ENCODE measurements at places on chromosomes 11 and 22.

DNA sequence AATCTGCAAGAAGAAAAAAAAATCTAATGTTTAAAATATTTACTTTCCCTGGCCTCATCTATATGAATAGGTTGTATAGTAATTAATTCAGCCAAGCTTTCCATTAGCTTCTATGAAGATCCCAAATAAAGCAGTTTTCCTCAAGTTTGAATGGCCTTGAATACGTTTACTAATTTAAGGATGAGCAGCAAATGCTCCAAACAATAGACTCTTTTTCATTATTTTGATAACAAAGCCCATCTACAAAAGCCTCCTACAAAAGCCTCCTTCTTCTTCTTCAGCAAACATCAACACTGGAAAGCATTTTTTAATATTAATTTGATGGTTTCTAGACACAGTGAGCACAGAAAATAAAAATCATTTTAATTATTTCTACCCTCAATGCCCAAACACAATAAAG is 1130.3 kb upstream of the CNTN5 start:
- no peak for DNase-seq

GRCh38 chr22:48076008-48076407 is 1313.6 kb downstream of the TBC1D22A start:
- no peak for DNase-seq

- no peak for DNase-seq
Observed at GRCh38 chr11:46694072-46694471, 6.3 kb downstream of the ARHGAP1 start.

DNA sequence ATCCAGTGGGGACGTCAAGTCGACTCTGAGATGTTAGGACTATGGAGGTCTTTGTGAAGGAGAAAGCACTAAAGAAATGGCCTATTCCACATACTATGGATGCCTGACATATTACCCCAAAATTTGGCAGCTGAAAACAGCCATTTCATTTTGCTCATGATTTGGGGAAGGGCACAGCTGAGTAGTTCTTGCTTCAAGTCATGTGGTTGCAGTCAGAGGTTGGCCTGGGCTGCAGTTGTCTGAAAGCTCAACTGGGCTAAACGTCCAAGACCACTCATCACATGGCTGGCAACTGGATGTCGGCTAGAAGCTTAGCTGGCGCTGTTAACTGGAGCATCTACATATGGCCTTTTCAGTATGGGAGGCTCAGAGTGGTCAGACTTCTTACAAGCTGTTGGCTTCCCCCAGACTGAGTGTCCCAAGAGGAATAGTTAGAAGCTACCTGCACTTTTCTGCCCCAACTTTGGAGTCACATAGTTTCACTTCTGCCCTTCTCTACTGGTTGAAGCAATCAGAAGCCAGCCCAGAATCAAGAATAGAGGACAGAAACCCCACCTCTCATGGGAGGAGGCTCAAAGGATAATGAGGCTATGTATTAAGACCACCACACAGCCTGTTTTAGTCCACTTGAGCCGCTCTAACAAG is 14.1 kb downstream of the SLC35C1 start:
- DNase-seq = no peak

GRCh38 chr11:97028836-97029406 is 639.1 kb downstream of the JRKL start:
- no peak for DNase-seq

GRCh38 chr22:41831383-41831782 is 1.5 kb upstream of the SREBF2 start:
- DNase-seq = no peak
